Anterior cingulate cortex (tissue), 58 donors: ENCODE measurements at places on chromosomes 6 and 20.

GRCh38 chr20:2314759-2315439, 19.1 kb downstream of the TGM3 start:
- DNase-seq = no peak

GRCh38 chr6:96749891-96750290, 87.4 kb downstream of the GPR63 start:
- DNase-seq = no peak

DNA sequence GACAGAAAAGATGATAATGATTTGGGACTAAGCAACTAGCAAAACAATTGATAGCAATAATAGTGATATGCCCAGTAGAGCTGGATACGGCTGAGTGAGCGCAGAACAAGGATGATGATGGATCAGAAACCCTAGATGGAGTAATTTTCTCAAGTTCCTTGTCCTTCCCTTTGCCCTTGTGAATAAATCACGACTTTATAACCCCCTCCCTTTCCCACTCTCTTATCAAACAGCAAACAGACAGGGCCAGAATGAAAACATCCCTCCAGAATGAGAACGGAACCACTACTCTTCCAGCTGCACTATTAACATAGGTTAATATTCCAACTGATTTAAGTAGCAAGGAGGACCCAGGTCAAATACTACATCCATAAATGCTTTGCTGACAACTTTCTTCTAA, 1.3 kb upstream of the MTFR2 start:
- no peak for DNase-seq

- DNase-seq = no peak
These were observed 244.4 kb downstream of the FOXA2 start for GRCh38 chr20:22339946-22340345.

DNA sequence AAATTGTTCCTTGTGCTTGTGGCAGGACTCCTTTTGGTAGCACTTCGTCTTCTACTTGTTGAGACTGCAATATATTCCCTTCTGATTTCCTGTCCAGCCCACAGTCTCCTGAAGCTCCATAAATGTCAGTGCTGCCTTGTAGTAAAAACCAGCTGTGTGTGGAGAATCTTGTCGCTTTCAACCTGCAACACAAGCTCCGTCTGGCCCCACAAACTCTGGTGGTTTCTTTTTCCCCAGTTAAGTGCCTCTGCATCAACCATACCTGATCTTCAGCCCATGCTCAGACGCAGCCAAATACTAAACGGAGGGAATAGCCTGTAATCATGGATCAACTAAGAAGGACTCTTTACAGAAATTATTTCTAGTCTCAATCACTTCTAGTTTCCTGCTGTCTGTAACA, 1133.3 kb upstream of the ADGRB3 start:
- DNase-seq = no peak

DNA sequence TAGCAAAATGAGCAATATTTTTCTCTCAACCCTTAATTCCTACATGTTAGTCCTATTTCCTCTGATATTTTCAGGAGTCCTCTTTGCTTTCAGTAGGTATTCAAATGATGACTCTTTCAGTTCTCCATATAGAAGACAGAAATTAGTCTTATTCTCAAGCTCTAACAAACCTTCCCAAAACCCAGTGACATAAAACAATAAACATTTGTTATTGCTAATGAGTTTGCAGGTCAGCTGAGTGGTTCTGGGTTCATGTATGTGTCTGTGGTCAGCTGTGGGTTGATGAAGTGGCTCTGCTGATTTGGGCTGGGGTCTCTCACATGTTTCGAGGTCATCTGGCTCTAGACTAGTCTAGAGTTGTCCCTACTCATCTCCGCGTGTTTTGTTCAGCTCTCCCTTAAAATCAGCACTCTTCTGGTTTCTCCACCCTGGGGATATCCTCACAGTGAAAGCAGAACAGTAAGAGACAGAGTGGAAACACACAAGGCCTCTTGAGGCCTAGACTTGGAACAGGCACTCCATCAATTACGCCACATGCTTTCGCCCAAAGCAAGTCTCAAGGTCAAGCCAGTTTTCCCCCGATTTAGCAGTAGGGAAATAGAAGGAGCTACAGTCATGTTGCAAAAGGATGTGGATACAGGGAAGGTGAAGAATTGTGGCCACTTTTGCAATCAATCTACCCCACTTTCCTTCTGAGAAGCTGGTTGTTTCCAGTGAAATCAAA, 273.0 kb downstream of the PLCB1 start:
- DNase-seq = no peak

DNA sequence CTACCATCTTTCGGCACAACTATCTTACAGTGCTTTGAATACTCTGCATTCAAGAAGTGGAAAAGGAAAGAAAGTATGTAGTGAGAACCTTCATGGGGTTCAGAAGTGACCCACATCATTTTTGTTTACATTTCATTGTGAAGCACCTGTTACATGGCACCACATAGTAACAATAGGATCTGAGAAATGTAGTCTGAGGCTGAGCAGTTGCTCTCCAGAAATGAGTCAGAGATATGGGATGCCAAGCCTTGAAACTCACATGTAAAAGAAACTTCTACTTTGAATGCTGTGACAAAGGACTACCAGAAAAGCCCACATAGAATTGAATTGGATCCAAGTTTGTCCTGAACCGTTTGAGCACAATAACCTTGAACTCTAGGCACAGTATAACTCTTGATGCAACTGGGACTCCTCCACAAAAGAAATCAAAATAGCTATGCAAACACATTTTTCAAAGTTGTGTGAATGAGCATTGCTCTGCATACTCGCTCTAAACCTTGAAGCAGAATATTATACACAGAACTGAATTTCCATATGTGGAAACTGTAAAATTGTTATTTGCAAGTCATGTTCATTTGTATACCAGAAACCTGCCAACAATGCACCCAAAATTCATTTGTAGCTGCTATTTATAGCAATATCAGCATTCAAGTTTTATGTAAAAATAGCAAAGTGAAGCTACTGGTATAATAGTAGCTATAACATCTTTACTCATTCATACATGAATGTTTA, 400.9 kb upstream of the POU3F2 start:
- no peak for DNase-seq
